ENCODE measurements at places on chromosomes 6 and 20. TPM values are rescaled to one million over a fixed set of nuclear protein-coding genes. Genes with fewer than 3 reads are reported as not detected.

DNA sequence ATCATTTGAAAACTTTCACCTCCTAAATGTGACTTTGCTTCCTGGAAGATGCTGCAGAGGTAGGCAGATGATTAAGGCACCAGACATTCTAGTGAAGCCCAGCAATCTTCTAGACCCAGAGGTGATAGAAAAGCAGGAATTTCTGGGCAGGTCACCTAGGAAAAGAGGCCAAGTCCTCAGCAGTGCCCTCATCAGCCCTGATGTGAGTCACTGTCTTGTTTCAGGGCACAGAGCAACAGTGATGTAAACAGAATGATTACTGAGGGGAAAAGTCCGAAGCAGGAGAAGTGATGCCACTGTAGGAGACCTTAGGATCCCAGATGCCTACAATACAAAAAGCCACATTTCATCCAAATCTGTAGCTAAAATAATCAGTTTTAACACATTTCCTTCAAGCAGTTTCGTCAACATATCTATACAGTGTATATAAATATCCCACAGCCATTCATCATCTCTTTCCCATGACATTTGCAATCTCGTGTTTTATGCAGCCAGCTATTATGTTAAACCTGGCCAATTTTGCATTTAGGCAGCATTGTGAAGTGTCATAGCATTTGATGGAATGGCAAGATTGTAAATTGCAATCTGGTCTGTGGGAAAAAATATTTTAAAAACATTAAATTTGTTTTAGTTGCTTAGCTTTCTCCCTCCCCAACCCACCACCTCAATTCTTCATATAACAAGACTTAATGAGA lies 401.2 kb upstream of the RNF217 start:
- DNase-seq = no peak

DNA sequence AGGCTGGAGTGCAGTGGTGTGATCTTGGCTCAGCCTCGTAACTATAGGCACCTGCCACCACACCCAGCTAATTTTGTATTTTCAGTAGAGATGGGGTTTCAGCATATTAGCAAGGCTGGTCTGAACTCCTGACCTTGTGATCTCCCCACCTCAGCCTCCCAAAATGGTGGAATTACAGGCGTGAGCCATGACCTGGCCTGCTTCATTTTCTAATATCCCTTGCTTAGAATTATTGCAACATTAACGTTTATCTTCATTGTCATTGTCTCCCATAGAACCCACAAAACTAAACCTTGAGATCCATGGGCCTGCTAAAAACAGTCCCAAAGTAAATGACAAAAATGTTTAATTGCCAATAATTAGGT lies 6.1 kb downstream of the EEF1A1 start:
- no peak for DNase-seq

- DNase-seq = peak; percentile 33
Observed at GRCh38 chr6:17115251-17116116, 13.6 kb downstream of the STMND1 start.

- DNase-seq = no peak
Observed at GRCh38 chr6:155319902-155320301, 5.6 kb upstream of the TFB1M start.

- no peak for DNase-seq
Observed at GRCh38 chr20:32495949-32496348, 89.2 kb downstream of the NOL4L start.

DNA sequence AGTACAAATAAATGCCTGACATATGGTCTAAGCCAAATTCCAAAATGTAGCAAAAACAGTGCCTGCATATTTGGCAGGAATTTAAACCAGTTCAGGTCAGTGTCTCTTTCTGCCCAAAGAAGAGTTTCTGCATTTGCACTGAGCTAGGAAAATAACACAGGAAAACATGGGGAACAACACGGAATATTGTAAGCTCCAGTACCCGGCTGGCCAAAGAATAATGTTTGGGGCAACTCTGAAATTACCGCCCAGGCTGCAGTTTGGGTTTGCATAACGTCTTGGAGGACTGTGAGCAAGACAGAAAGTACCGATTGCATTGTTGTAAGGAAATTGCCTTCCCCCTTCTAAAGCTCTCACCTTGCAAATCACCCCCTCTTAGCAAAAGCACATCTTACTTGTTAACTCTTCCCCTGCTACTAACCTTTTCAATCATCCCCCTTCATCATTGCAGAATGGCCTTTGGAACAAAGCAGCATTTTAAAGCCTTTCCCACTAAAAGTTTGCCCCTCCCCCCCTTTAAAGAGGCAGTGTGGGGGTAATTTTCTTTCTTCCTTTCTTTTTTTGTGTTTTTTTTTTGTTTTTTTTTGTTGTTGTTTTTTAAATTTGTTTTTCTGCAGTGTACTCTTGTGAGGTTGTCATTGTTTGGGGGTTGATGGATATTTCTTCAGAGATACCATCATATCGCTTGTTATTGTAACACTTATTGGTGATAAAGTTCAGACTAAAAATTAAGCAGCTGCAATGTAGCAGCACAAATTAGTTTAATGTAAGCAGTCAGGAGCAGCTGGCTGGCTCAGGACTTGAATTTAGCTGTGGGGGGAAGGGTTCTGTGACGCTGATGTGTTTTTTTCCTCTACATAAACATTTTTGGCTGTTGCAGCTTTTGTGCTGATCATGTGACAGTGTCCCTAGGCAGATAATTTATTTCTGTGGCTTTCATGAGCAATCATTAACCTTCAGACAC lies 100.0 kb upstream of the CITED2 start:
- no peak for DNase-seq

DNA sequence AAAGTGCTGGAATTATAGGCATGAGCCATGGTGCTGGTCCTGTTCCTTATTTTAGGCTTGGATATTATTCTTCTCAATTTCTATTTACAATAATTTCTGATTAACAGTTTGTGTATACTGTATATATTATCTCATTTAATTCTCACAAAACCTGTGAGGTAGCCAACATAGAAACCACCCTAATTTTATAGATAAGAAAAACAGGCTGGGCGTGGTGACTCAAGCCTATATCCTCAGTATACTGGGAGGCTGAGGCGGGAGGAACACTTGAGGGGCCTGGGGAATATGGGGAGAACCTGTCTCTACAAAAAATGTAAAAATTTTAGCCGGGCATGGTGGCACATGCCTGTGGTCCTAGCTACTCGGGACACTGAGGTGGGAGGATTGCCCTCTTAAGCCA lies 3.8 kb upstream of the AFG1L start:
- no peak for DNase-seq

ATXN1 gene
- 20.9 TPM for total RNA-seq

ZNF165 gene
- 3.4 TPM for total RNA-seq

TENT5A gene
- total RNA-seq = 4.3 TPM

IPCEF1 gene
- 2.9 TPM for total RNA-seq

GRM4 gene
- 0.23 TPM for total RNA-seq
